ENCODE measurements at places on chromosomes 13 and 19.

- no peak for DNase-seq
Measured at GRCh38 chr13:48990900-48991299, 15.2 kb downstream of the FNDC3A start.

DNA sequence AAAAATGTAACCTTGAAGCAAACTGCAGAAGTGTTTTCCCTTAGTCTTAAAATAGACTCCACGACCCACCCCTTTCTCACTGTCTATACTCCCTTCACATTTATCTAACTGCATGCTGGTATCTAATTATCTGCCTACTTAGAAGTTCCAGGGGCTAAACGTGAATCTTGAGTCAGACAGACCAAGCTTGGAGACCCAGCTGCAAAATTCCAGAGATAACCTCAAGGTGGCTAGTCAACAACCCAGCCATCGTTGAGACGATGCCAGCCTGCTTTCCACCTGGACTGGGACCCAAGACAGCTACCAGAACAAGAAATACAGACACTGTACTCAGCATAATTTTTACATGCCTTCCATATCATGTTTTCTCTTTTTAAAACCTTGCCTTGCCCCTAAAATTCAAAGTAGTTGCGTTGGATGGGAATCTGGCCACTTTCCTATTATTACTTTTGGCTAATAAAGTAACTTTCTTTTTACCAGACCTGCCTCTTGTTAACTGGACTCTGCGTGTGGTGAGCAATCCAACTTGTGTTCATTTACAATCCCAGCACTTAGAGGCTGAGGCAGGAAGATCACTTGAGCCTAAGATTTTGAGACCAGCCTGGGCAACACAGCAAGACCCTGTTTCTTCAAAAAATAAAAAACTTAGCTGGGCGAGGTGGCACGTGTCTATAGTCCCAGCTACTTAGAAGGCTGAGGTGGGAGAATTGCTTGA, 82.3 kb downstream of the CDADC1 start:
- no peak for DNase-seq

DNA sequence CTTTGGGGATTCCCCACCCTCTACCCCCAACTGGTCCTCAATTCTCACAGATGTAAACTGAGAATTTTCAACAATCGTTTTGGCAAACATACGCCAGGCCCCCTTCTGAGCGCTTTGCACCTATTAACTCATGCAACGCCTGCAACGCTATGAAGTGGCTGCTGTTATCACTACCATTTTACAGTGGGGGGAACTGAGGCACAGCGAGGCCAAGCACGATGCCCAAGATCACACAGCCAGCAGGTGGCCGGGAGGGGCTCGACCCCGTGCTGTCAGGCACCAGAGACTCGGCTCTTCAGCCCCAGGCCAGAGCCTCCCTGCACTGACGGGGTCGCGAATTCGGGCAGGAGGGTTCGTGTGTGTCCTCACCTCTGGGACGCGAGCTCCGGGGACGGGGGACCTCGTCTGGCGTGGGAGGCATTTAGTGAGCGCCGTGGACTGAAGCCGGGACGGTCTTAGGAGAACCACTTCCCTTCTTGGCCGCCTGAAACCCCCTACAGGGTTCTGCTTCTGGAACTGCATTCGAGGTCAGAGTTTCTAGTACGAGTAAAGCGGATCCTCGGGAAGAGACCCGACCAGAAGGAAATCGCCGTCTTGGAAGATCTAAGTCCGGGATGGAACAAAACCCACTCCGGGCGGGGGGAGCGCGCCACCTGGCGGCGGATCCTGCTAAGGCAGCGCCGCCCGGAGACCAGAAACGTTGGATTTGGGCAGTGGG, 21.0 kb downstream of the ZNF114 start:
- DNase-seq = peak; percentile 36

DNA sequence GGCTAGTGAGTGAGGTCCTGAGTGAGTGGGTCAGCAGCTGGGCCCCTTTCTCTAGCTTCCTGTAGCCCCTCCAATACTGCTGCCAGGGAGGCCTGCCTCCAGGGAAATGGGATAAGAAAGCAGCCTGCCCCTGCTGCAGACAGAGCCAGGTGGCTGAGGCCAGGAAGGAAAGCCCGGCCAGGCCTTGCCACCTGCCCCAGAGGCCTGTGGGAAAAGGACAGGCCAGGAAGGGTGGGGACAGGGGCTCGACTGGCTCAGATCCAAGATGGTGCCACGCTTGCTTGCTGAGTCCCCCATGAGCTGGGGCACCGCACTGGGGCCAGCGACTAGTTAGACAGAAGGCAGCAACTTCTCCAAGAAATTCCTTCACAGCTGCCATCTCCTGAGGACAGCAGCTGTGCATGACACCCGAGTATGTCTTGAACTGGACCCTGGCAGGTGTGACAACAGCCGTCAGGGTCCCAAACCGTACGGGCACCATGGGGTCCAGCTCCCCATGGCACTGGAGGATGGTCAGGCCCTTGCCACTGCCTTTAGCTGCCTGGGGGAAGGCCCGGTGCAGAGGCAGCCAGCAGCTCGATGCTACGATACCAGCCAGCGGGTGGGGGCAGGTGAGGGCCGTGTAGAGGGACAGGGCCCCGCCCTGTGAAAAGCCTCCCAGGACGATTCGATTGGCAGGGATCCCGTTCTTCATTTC, 5.1 kb upstream of the PRR36 start:
- DNase-seq = no peak

GRCh38 chr13:80203496-80203895, 137.4 kb downstream of the SPRY2 start:
- no peak for DNase-seq

DNA sequence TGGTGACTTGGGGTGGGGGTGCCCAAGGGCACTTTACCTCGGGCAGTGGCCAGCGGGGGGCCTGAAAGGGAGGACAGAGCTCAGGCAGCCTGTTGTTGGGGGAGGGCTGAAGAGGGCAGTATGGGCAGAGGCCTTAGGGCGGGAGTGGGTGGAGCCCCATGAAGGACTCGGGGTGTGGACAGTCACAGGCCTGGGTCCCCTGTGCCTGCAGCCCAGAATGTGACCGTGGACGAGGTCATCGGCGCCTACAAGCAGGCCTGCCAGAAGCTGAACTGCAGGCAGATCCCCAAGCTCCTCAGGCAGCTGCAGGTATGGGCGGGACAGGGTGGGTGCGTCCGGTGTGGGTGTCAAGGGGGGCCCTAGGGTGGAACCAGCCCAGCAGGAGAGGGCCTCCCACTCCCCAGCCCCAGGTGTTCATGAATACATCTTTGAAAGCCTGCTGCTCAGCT, 22.5 kb downstream of the NKPD1 start:
- DNase-seq = no peak

DNA sequence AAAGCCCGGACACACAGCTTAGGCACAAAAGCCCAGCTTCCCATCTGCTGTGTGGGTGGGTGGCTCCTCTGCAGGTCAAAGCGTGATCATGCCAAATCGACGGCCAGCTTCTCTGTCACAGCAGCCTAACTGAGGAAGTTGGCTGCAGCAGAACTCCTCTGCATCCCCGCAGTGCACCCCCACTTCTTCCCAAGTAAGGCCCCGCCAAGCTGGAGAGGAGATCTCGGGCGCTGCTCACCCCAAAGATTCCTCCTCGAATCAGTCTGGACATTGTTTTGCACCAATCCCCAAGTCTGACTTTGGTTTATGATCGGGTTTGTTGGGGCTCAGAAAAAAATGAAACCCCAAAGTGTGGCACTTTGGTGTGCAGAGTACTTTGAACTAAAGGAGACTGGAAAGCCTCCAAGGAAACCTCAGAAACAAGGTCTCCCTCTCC, 19.7 kb upstream of the CPB2 start:
- no peak for DNase-seq

GRCh38 chr13:20069956-20070355, 90.9 kb downstream of the GJA3 start:
- no peak for DNase-seq

- DNase-seq = no peak
Measured at GRCh38 chr13:44128552-44129001, 245.0 kb upstream of the SERP2 start.

GRCh38 chr19:18173054-18173571, 500 bp upstream of the IFI30 start:
- no peak for DNase-seq

GRCh38 chr13:47955836-47956235, 45.2 kb downstream of the SUCLA2 start:
- DNase-seq = no peak

DNA sequence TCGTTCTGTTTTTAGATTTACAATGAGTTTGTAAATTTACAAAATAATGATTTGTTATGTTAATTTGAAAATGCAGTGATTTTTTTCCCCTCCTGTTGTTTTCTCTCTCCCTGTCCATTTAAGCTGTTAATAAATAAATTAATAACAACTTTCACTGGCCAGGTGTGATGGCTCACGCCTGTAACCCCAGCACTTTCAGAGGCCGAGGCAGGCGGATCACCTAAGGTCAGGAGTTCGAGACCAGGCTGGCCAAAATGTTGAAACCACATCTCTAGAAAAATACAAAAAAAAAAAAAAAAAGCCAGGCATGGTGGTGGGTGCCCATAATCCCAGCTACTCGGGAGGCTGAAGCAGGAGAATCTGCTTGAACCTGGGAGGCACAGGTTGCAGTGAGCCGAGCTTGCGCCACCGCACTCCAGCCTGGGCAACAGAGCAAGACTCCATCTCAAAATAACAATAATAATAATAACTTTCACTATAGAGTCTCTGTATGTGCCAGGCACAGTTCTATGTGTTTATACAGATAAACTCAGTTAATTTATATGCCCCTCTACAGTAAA, 229.2 kb upstream of the ARGLU1 start:
- DNase-seq = no peak

DNA sequence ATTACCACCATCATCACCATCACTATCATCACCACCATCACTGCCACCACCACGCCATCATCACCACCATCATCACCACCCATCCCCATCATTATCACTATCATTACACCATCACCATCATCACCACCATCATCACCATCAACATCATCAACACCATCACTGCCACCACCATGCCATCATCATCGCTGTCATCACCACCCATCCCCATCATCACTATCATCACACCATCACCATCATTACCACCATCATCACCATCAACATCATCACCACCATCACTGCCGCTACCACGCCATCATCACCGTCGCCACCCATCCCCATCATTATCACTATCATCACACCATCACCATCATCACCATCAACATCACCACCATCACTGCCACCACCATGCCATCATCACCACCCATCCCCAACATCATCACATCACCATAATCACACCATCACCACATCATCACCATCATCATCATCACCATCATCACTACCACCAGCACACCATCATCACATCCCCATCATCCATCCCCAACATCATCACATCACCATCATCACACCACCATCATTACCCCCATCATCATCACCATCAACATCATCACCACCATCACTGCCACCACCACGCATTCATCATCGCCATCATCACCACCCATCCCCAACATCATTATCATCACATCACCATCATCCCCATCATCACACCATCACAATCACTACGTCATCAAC, 61.7 kb downstream of the TUBGCP3 start:
- no peak for DNase-seq

DNA sequence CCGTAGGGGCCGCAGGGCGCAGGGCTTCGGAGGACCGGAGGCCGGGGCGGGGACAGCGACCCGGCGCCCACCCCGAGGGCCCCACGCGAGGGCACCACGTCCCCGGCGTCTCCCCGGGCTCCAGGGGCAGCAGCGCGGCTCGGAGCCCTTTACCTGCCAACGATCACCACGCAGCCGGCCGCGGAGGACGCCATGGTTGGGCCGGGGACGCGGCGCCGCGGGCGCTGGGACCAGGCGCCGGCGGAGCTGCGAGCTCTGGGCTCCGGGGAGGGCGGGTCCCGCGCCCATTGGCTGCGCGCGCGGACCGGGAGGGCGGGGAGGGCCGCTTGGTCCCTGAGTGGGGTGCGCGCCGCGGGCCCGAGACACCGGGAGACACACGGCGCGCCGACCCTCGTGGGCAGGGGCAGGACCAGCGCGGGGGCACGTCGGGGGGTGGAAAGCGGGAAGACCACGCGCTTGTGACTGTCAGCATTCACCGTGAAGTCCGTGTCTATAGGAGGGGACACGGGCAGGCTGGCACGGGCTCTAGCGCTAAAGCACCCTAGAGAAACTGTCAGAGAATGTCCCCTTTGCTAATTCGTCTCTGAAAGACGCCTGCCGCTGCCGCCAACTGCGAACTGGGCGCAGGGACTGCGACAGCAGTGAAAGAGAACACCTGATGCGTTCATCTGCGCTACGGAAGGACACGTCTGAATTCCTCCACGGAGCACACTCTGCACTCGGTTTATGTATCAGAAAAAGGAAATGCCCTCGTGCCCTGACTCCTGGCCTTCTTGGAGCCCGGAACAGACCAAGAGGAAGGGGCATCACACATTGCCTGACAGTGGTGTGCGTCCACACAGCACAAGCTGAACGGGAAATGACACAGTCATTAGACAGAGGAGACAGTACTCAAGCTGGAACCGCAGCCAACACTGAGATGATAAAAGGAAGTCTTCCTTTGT, at the start of gene CRYL1:
CRYL1 (minus strand) TSS at position 257 of the 944 bp plus-strand sequence; CDS start at position 194, 63 bp downstream.
- no peak for DNase-seq

DNA sequence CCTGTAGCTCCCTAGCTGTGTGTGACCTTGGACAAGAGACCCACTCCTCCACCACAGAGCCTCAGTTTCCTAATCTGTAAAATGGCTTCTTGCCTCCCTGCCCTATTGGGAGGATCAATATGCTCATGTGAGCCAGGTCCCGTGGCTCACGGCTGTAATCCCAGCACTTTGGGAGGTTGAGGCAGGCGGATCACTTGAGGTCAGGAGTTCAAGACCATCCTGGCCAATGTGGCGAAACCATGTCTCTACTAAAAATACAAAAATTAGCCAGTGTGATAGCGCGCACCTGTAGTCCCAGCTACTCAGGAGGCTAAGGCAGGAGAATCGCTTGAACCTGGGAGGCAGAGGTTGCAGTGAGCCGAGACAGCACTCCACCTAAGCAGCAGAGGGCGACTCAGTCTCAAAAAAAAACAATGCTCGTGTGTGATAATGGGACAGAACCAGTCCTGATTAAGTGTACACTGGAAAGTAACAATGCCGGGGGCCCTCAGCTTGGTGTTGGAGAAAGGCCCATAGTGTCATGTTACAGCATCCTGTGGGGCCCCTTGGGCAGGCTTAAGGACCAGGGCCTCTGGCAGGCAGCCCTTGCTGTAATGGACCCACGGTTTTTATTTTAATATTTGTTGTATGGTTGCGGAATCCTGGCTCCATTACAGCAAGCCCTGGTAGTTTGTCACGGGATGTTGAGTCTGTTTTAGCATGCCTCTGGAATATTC, 6.8 kb downstream of the RPS11 start:
- DNase-seq = no peak

DNA sequence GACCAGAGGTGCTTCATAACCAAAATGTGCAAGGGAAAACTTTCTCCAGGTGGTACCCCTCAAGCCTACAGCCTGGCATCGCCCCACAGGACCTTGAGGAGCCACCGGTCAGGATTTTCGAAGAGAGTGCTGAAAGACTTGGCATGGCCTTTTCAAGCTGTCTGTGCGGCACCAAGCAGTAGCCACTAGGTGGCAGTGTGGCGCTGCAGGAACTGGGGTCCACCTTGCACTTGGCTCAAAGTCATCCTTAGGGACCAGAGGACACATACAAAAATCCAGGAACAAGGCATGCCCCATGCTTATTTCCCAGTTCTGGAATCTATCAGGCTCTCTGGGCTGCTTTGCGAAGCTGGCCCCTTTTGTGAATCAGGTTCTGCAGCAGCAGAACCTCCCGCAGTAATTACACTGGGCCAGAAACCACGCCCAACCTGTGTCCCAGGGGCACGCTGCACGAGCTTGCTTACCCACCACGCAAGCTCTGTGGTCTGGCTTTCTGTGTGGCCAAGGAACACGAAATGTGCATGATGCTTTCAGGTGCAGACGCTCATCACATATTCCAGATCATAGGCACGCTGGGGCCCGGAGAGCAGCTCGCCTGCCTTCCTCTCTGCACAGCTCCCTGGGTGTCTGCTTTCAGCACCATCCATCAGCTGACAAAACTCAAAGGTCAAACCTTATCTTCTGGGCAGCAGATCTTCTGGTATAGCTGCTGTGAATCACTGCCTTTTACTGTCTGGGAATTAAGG, 87.2 kb downstream of the SLC7A1 start:
- peak; percentile 56 for DNase-seq

Measured in Panc1 (cell line).